ENCODE measurements at places on chromosomes 7 and 10. TPM values are rescaled to one million over a fixed set of nuclear protein-coding genes. Genes with fewer than 3 reads are reported as not detected.

- H3K27ac ChIP-seq = no peak overlapping the region
- peaks cover 5% of the 10 kb centered on the region for H3K36me3 ChIP-seq
- DNase-seq = no peak
- H3K4me3 ChIP-seq = no peak overlapping the region
- H3K27me3 ChIP-seq = no peaks in the 10 kb centered on the region
These were observed 7.9 kb upstream of the ATE1 start for GRCh38 chr10:121935702-121936101.

The EPO gene
- total RNA-seq = not detected

GRCh38 chr7:141342621-141343408, 208.4 kb upstream of the AGK start:
- no peak overlapping the region for H3K4me3 ChIP-seq
- DNase-seq = no peak
- no peaks in the 10 kb centered on the region for H3K4me1 ChIP-seq
- no peak overlapping the region for H3K27ac ChIP-seq

The CYP2C19 gene
- total RNA-seq = 4.5 TPM

DNA sequence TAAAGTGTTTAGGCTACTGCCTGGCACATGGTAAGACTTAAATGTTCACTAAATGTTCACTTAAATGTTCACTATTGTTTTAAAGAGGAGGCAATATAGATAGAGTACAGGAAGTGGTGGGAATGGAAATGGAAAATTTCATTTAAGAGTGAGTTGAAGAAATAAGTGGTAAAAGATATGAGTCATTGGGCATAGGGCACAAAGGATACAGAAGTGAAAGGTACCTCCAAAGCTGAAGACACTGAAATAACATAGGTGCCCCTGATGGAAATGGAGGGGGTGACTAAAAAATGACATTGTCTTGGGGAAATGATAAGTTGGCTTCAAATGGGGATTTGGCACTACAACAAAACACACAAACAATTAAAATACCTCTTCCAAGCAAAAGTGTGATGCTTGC, 5.2 kb upstream of the FRA10AC1 start:
- no peak for DNase-seq
- no peak overlapping the region for H3K27ac ChIP-seq
- H3K36me3 ChIP-seq = no peaks in the 10 kb centered on the region
- no peaks in the 10 kb centered on the region for H3K4me1 ChIP-seq
- H3K27me3 ChIP-seq = peaks cover 21% of the 10 kb centered on the region
- H3K4me3 ChIP-seq = no peak overlapping the region

DNA sequence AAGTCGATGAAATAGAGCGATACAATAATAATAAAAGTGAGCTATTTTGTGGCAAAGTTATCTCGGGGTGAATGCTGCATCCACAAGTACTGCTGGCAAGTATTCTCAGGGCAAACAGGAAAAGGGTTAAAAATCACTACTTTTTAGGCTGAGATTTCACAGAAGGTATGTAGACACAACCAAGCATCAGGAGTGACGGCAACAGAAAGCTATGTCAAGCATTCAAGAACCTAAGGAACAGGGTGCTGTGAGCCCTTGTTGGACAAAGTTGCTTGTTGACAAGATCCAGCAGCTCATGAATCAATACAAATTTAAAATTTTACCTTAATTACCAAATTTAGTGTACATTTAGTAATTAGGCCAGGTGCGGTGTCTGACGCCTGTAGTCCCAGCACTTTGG, 41.2 kb upstream of the C1QL3 start:
- H3K36me3 ChIP-seq = no peaks in the 10 kb centered on the region
- no peaks in the 10 kb centered on the region for H3K27me3 ChIP-seq
- H3K27ac ChIP-seq = no peak overlapping the region
- no peaks in the 10 kb centered on the region for H3K4me1 ChIP-seq
- DNase-seq = no peak

GRCh38 chr7:94787285-94787684, 120.1 kb upstream of the PPP1R9A start:
- peaks cover 15% of the 10 kb centered on the region for H3K4me1 ChIP-seq
- no peak overlapping the region for H3K4me3 ChIP-seq
- no peak overlapping the region for H3K27ac ChIP-seq
- DNase-seq = no peak

- peak overlapping the region; percentile 45 for H3K27ac ChIP-seq
- H3K27me3 ChIP-seq = no peaks in the 10 kb centered on the region
- peak overlapping the region; percentile 75 for H3K4me3 ChIP-seq
- H3K36me3 ChIP-seq = peaks cover 40% of the 10 kb centered on the region
- peaks cover 12% of the 10 kb centered on the region for H3K4me1 ChIP-seq
These were observed 445 bp downstream of the PPA1 start for GRCh38 chr10:70232859-70233108.

DNA sequence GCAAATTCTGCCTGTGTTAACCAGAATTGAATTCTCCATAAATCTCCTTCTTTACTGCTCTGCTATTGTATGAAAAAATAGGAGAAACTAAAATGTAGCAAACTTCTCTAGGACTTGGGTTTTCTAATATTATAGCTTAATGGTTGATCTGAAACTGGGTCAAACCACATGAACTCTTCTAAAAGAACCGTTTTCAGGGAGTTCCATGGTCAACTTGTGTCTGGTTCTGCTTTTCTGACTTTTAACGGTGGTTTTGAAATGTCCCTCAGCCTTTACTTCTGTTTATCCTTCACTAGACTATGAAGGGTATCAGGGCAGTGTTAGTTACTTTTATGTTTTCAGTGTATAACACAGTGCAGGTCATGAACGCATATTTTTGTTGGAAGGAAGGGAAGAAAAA, 242.2 kb downstream of the TSPAN12 start:
- no peaks in the 10 kb centered on the region for H3K4me1 ChIP-seq
- no peak overlapping the region for H3K27ac ChIP-seq
- H3K4me3 ChIP-seq = no peak overlapping the region

DNA sequence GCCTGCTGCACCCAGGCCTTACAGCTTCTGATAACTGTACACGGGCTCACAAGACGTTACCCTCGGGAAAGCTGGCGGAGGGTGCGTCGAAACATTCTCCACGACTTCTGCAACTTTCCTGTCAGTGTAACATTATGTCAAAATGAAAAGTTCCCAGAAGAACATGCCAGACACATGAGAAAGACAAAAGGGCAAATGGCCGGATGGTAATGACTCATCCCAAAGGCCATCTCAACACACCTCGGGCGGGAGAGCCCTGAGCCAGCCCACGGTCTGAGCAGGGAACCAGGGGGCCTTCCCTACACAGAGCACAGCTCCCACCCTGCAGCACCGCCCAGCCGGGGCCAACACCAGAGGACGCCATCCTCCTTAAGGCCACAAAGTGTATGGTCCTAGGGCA, 118.7 kb downstream of the MAD1L1 start:
- H3K27me3 ChIP-seq = no peaks in the 10 kb centered on the region
- DNase-seq = no peak
- H3K4me3 ChIP-seq = no peak overlapping the region
- peaks cover 18% of the 10 kb centered on the region for H3K36me3 ChIP-seq
- H3K4me1 ChIP-seq = peaks cover 21% of the 10 kb centered on the region

DNA sequence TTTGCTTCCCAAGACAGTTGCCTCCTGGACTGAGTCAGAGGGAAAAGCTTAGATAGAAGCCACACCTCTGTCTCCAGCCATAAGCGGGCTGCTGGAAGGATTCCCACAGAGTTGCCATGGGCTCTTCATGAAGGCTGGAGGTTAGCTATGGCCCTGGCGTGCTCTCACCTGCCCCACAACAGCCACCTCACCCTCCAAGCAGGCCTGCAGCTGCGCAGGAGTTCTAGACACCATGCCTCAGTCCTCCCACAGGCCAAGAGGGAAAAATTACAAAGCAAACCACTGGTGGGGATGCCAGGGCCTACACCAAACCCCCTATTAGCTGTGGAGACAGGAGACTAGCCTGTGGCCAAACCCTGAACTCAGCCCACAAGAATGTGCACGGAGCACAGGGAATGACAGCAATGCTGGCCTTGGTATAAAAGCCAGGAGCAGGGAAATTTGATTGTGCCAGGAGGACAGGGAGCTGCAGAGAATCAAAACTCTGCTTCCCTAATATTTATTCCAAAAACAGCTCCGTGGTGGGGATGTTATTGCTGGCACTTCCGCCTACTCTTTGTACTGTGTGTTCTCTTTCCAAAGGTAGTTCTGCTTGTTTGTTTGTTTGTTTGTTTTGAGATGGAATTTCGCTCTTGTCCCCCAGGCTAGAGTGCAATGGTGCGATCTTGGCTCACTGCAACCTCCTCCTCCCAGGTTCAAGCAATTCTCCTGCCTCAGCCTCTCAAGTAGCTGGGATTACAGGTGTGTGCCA, 60.3 kb upstream of the STK17A start:
- no peak for DNase-seq
- no peaks in the 10 kb centered on the region for H3K36me3 ChIP-seq
- no peaks in the 10 kb centered on the region for H3K4me1 ChIP-seq
- H3K27me3 ChIP-seq = no peaks in the 10 kb centered on the region

GRCh38 chr10:44818041-44818649, 93.0 kb upstream of the TMEM72 start:
- no peak for DNase-seq
- H3K4me1 ChIP-seq = no peaks in the 10 kb centered on the region
- H3K4me3 ChIP-seq = no peak overlapping the region

GRCh38 chr10:33569702-33570101, 235.2 kb upstream of the NRP1 start:
- H3K27me3 ChIP-seq = no peaks in the 10 kb centered on the region
- no peak overlapping the region for H3K4me3 ChIP-seq
- peaks cover 13% of the 10 kb centered on the region for H3K4me1 ChIP-seq
- DNase-seq = no peak
- no peaks in the 10 kb centered on the region for H3K36me3 ChIP-seq
- no peak overlapping the region for H3K27ac ChIP-seq

DNA sequence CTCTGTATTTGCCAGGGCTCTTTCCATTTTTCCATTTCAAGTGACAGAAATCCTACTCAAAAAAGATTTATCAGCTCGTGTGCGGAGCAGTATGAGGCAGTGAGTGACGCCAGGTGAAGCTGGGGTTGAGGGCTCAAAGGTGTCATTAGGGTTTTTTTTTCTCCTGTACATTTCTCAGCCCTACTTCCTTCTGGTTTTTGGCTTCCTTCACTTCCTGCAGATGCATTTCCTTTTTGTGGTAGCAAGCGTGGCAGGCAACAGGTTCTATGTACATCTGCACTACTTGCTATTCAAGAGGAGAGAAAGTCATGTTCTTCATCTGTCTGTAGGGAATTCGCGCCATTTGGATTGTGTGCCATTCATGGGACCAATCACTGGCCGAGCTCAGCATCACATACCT, 52.8 kb upstream of the AOAH start:
- H3K4me3 ChIP-seq = no peak overlapping the region
- no peak for DNase-seq
- no peaks in the 10 kb centered on the region for H3K36me3 ChIP-seq
- H3K4me1 ChIP-seq = peaks cover 30% of the 10 kb centered on the region
- no peaks in the 10 kb centered on the region for H3K27me3 ChIP-seq
- no peak overlapping the region for H3K27ac ChIP-seq

The TBL2 gene
- total RNA-seq = 35.9 TPM

DNA sequence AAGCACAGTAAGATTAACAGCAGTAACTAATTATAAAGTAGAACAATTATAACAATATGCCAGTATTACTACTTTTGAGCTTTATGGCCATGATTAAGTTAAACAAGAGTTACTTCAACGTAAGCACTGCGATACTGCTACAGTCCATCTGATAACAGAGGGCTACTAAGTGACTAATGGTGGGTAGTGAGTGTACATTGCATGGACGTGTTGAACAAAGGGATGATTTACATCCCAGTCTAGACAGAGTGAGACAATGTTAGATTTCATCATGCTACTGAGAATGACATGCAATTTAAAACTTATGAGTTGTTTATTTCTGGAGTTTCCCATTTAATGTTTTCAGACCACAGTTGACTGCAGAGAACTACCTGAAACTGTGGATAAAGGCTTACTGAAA, 45.6 kb downstream of the TPST1 start:
- no peaks in the 10 kb centered on the region for H3K36me3 ChIP-seq
- no peaks in the 10 kb centered on the region for H3K4me1 ChIP-seq
- no peak overlapping the region for H3K27ac ChIP-seq
- no peak for DNase-seq
- H3K27me3 ChIP-seq = no peaks in the 10 kb centered on the region

- peak overlapping the region; percentile 87 for H3K27ac ChIP-seq
- peaks cover 2% of the 10 kb centered on the region for H3K4me1 ChIP-seq
- H3K27me3 ChIP-seq = no peaks in the 10 kb centered on the region
- H3K36me3 ChIP-seq = peaks cover 49% of the 10 kb centered on the region
- H3K4me3 ChIP-seq = peak overlapping the region; percentile 92
- DNase-seq = peak; percentile 84
These were observed 128.2 kb downstream of the UBE2H start for GRCh38 chr7:129824291-129825208.

GRCh38 chr10:29427667-29428066, 138.8 kb downstream of the LYZL1 start:
- DNase-seq = no peak
- no peak overlapping the region for H3K4me3 ChIP-seq
- no peaks in the 10 kb centered on the region for H3K4me1 ChIP-seq
- H3K27ac ChIP-seq = no peak overlapping the region

GRCh38 chr7:128909625-128910568, 612 bp downstream of the KCP start:
- peaks cover 64% of the 10 kb centered on the region for H3K27me3 ChIP-seq
- H3K4me3 ChIP-seq = peak overlapping the region; percentile 45
- no peak for DNase-seq
- H3K27ac ChIP-seq = no peak overlapping the region

The NRP1 gene
- total RNA-seq = 99.1 TPM

DNA sequence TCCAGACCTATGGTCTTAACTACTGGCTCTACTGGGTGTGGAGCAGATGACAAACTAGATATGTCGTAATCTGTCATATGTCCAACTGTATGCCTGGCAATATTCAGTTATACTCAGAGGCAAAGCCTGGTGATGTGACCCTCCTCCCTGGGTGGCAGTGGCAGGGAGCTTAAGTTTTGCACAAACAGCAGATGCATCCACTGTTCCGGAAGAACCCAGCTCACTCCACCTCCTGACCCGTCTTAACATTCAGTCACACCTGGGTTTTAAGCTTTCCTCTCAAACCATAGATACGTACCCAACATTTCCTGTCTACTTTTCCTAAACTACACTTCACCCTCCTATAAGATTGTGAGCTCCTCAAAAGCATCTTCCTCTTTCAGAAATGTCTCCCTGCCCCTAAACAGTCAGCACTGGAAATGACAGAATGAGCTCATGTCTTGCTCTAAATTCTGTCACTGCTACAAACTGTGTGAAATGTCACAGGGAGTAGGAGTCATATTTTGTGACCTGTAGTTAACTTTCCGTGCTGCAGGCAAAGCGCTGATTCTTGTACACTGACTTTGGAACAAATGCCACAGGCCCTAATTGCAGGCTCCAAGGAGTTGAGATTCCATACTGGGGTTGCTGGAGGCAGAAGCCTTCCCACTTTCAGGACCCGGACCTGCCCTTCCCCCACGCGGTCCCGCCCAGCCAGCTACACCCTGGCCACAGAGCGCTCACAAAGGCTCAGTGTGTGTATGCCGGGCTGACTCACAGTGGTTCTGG, 23.9 kb downstream of the SCD start:
- peak overlapping the region; percentile 88 for H3K27ac ChIP-seq
- H3K4me3 ChIP-seq = peak overlapping the region; percentile 65
- H3K27me3 ChIP-seq = no peaks in the 10 kb centered on the region
- peaks cover 10% of the 10 kb centered on the region for H3K4me1 ChIP-seq

The PRKCQ gene
- 0.73 TPM for total RNA-seq
